ENCODE measurements at places on chromosomes 12 and 14.

DNA sequence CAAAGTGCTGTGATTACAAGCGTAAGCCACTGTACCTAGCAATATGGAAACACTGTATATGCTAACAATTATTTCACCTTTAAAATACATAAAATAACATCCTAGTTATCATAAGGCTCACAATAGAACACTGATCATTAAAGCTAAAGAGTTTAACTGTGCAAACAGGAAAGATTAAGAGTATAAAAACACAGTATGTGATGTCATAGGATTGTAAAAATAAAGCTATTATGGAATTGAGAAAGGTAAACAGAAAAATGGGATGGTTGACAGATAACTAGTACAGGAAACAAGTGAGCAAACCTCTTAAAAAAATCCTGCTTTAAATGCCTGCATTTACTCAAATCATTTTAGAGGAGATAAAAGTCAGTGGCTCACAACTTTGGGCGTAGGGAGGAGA, 10.8 kb upstream of the IPO8 start:
- DNase-seq, result no peak

- DNase-seq, result no peak
These were observed 89.3 kb upstream of the TTC7B start for GRCh38 chr14:90905531-90905930.

- DNase-seq, result no peak
These were observed 147.1 kb downstream of the TMX1 start for GRCh38 chr14:51386983-51387735.

DNA sequence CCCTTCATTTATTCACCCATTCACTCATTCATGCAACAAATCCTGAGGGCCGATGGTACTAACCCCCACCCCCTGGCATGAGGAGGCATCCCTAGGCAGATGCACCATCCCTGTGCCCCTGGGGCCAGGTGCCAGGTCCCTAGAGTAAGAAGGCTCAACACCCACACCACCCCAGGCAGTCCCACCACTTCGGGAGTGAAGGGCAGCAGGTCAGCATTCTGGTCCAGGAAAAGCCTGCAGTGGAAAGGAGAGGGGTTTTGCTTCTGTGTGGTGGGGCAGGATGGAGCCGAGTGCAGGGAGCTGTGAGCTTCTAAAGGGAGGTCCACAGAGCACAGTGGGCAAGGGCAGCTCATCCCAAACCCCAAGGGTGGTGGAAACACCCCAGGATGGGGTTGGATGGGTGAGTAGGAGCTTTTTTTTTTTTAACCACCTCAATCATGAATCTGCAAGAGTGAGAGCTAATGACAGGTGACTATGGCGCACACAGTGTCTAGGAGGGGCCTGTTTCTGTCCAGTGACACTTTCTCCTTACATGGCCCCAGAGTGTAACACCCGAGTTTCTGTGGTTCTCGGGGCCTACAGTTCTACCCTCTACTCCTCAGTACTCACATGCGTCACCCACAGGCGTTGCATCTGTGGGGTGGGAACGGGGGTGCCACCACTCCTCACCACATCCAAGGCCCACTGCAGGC, 414.3 kb downstream of the TMEM121 start:
- no peak for DNase-seq

DNA sequence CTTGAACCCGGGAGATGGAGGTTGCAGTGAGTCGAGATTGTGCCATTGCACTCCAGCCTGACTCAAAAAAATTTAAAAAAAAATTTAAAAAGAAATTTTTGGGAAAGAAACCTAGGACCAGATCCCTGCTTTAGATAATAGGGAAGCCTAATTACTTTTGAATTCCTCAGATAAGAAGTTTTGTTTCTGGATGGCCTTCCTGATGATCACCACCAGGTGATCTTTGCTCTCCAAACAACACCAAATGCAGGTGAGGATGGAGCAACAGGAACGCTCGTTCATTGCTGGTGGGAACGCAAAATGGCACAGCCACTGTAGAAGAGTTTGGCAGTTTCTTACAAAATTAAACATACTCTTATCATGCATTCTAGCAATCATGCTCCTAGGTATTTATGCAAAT, 28.5 kb upstream of the KLC1 start:
- no peak for DNase-seq

DNA sequence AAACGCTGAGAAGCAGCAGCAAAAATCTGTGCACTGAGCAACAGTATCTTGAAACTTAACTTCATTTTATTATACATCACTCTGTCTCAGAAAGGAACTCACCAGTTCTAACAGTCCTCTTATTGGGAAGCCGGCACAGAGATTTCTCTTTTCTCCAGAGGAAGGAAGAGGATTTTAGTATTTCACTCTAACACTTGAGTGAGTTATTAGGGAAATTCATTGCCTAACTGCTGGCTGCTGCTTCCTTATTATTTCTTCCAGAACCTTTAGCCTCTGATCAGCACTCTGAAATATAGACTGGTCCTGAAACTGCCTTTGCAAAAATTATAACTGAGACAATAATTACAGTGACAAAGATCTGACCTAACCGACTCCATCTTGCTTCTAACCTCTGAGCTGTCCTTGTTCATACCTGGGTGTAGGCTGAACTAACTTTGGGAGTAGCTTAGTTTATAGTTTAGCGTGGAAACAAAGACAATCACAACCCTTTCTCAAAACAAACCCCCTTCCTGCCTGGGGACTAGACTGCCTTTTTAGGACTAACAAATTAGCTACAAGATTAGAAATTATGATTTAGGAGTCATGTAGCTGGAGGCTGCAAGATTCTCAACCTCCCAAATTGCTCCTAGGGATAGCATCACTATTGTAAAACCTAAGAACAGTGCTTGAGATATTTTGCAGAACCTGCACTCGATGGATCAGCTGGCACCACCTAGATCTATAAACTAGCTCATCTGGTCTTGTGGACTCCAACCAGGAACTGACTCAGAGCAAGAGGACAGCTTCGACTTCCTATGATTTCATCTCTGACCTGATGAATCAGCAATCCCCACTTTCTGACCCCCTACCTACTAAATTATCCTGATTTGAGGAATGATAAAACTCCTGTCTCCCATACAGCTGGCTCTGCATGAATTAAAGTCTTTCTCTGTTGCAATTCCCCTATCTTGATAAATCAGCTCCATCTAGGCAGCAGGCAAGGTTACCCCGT, 117.5 kb downstream of the DYRK2 start:
- no peak for DNase-seq

GRCh38 chr12:18057051-18057450, 32.9 kb downstream of the RERGL start:
- no peak for DNase-seq

GRCh38 chr14:99982537-99983250, 82.5 kb upstream of the EVL start:
- DNase-seq, result peak; percentile 68

DNA sequence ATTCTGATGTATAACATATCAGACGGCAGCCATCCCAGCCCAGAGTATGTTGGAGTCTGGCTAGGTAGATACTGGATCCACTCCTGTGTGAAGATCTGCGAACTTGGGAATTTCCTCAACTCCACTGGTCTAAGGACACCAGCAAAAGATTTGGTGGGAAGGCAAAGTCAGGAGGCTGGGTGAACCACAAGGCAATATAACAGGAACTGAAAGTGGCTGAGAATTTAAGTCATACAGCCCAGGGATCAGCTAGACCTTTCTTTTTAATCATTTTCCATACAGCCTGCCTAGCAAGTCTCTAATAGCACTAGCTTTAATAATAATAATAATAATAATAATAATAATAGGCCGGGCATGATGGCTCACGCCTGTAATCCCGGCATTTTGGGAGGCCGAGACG, 34.8 kb downstream of the BRAP start:
- no peak for DNase-seq

GRCh38 chr12:54689034-54689372, 40.8 kb upstream of the DCD start:
- DNase-seq, result no peak

DNA sequence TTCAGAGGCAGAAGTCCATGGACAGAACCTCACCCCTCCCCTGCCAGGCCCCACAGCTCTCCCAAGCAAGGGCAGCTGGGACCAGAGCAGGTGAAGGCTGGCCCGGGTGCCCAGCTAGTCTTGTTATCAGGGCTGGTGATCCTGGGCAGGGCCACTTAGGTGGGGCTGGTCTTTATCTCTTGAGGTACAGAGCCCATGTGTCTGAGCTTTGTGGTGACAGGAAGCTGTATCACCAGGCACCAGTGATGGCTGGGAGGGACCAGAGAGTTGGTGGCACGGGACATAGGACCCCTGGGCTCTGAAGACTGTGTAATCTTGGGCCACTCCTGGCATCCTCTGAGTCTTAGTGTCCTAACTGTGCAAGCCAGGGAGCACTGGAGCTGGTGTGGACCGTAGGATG, 12.8 kb upstream of the HPD start:
- no peak for DNase-seq

GRCh38 chr12:7439579-7440505, 4.1 kb downstream of the CD163L1 start:
- DNase-seq, result no peak

- no peak for DNase-seq
These were observed 68.4 kb downstream of the CACNA1C start for GRCh38 chr12:2120982-2121758.

DNA sequence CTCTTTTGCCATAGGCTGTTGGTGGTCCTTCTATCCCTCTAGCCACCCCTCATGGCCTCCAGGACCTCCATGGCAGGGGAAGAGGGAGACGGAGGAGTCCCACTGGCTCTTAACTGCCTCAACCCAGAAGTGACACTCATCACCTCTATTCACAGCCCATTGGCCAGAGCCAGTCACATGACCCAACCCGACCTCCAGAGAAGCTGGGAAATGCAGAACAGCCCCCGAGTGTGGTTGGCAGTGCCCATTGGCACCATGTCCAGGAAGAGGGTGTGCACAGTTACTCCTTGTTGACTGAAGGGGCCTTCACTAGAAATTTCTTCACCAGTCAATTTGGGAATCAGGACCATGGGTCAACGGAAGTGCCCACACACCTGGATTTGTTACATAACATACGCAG, 17.0 kb upstream of the BCL11B start:
- DNase-seq, result no peak

DNA sequence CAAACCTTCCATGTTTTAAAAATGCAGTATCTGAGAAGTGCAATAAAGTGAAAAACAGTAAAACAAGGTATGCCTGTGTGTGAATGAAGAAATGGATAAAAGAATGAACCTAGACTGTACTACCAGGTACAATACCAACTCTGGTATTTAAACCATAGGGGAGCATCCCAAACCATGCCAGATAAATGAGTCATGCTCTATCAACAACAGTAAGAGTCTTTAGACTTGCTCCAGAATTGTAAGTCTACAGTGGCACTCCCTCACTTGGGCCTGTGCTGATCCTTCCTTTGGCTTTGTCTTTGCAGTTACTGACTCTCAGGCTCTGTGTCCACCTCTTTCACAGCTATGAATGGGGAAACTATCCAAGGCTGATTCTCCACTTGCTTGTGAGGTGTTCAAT, 38.1 kb downstream of the BBS10 start:
- DNase-seq, result no peak

GRCh38 chr12:1318327-1319031, 275.9 kb downstream of the FBXL14 start:
- DNase-seq, result peak; percentile 64

GRCh38 chr12:16184681-16185080, 92.8 kb downstream of the SLC15A5 start:
- no peak for DNase-seq

- no peak for DNase-seq
These were observed 251.5 kb downstream of the PAWR start for GRCh38 chr12:79439175-79439825.

- no peak for DNase-seq
These were observed 91.3 kb downstream of the NINJ2 start for GRCh38 chr12:571795-572531.

- DNase-seq, result no peak
These were observed 204.6 kb downstream of the TSPAN9 start for GRCh38 chr12:3281588-3282383.

- DNase-seq, result peak; percentile 53
These were observed 27.3 kb upstream of the OSBPL8 start for GRCh38 chr12:76586764-76587395.

DNA sequence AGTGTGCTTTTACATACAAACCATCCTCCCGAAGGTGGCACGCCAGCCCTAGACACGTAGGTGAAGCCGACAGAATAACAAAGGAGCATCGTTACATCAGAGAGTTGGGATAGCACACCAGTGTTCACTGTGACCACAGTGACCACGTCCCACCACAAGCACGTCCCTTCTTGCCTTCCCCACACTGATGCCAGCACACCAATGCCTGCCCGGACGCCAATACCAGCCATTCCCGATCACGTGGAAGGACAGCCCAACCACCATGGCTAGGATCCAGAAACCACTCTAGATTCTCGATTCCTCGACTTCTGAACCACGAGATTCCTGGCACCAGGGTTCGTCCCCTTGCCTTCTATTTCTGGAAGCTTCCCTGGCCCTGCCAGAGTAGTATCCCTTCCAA, 48.0 kb upstream of the GPR68 start:
- DNase-seq, result no peak

DNA sequence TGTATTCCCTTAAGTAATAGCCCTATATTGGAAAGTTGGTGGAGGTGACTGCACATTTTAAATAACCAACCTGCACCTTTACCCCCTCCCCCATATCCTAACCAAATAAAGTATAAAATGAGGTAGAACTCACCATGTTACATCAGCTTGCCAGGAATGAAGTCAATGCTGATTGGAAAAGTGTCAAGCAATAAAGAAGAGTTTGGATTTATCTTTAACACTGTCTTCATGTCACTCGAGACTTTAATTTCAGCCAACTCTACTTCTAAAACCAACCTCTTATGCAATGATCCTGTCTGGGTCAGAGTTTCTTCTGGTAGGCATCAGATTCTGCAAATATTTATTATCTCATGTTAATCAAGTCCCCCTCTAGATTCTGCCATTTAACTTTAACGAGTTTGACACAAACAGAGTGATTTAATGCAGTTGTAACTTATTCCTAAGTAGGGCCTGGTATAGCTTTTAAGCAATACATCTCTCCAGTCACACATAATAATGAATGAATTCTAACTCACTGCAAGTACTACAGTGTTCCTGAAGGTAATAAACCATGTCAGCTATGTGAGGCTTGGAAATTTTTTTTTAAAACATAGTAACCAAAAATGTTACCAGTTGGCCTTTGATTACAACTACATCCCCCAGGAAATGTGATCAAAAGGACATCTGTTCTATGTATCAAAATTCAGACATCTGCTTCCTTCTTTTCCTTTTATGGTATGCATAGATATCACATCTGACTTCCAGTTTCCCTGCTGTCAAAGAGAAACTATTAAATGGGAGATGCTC, 98.7 kb downstream of the ERGIC2 start:
- DNase-seq, result no peak

- DNase-seq, result no peak
These were observed 713 bp downstream of the FRMD6 start for GRCh38 chr14:51652168-51653078.

Measured in HAP-1 (cell line).